PC-9 (cell line): ENCODE measurements at places on chromosomes 12 and 14. TPM values are rescaled to one million over a fixed set of nuclear protein-coding genes. Genes with fewer than 3 reads are reported as not detected.

- H3K27ac ChIP-seq, result no peak overlapping the region
- H3K36me3 ChIP-seq, result no peaks in the 10 kb centered on the region
- DNase-seq, result no peak
- no peak overlapping the region for H3K4me3 ChIP-seq
- no peaks in the 10 kb centered on the region for H3K4me1 ChIP-seq
- no peaks in the 10 kb centered on the region for H3K27me3 ChIP-seq
Observed at GRCh38 chr14:28412077-28412476, 354.5 kb upstream of the FOXG1 start.

DNA sequence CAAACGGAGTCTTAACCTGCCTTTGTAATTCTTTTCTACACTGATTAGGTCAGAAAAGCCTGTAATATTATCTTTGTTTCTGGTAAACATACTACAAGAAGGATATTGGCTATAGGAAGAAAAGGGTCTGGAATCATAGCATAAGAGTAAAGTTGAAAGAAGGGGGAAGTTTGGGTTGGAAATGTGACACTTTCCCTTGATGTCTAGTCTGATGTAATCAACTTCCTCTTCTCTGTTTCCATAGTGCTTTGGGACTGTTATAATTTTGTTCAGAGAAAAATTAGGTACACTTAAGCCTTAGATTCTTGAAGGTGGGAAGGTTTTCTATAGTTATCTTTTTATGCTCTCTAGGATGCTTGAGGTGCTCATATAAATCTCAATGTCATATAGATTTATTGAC is 322.2 kb downstream of the AEBP2 start:
- H3K27ac ChIP-seq, result no peak overlapping the region
- no peaks in the 10 kb centered on the region for H3K36me3 ChIP-seq
- DNase-seq, result no peak
- no peaks in the 10 kb centered on the region for H3K4me1 ChIP-seq

Gene NTS
- total RNA-seq, result not detected in 2 replicates

Gene TRMT61A
- total RNA-seq, result 22.5 and 25.9 TPM in 2 replicates

Gene TPH2
- not detected in 2 replicates for total RNA-seq

Gene CACNB3
- 35.4 TPM in 2 replicates for total RNA-seq

DNA sequence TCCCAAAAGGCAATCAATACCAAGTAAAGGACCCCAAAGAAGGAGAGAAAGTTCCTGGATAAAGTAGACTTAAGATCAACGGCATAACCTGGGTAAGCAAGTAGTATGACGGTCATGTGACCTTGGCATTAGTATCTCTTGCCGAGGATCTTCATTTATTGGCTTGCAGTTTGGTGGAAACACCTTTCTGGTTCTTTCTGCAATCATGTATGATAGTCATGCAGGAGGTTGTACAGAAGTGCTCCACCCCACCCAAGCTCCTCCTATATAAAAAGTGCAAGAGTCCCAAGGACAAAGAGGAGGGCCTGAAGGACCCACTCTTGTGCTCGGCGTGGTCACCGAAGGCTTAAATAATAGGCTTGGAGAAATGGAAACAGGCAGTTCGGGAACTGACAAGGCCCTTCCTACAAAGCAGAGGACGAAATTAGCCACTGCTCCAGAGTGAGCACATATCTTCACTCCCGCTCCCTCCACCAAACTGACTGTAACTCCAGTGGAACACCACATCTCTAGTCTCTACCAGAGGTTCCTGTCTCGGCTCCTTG is 750 bp downstream of the CS start:
- H3K4me3 ChIP-seq, result peak overlapping the region; percentile 88
- H3K27me3 ChIP-seq, result no peaks in the 10 kb centered on the region
- peak overlapping the region; percentile 31; the same call in 1 of the 2 replicates for H3K27ac ChIP-seq
- DNase-seq, result no peak
- H3K36me3 ChIP-seq, result 0 out of 2 replicates have a peak, but pooled peaks cover 11% of the 10 kb centered on the region

Gene GPRC5A
- total RNA-seq, result 468 and 642 TPM in 2 replicates

- 0 out of 2 replicates have a peak, but pooled peaks cover 10% of the 10 kb centered on the region for H3K36me3 ChIP-seq
- no peaks in the 10 kb centered on the region for H3K27me3 ChIP-seq
- no peak for DNase-seq
- no peak overlapping the region for H3K4me3 ChIP-seq
- no peak overlapping the region for H3K27ac ChIP-seq
Observed at GRCh38 chr12:47091009-47091408, 11.2 kb upstream of the AMIGO2 start.

DNA sequence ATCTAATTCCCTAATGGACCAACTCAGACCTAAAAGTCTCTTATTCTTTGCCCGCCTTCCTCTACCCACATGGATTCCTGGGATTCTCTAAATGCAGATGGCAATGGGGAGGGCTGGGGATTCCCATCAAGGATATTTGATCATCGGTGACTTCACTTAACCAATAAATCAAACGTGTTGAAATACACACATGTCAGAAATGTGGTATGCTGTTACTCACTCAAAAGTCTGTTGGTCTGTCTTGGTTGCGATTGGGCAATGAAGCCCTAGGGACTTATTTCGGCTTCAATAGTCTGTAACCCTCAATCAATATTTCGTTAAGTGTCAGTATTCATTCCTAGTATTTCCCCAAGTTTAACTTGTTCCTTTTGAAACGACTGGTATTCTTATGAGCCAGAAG is 117.2 kb upstream of the DIO3 start:
- H3K27me3 ChIP-seq, result no peaks in the 10 kb centered on the region
- peaks cover 16% of the 10 kb centered on the region for H3K4me1 ChIP-seq
- no peaks in the 10 kb centered on the region for H3K36me3 ChIP-seq
- peak; percentile 97 for DNase-seq
- H3K4me3 ChIP-seq, result peak overlapping the region; percentile 1; the same call in 1 of the 2 replicates

Gene KRT83
- total RNA-seq, result 0.43 TPM in 1 of 2 replicates, not detected in the other

GRCh38 chr14:72253503-72253902 is 321.3 kb downstream of the RGS6 start:
- no peaks in the 10 kb centered on the region for H3K27me3 ChIP-seq
- H3K4me3 ChIP-seq, result no peak overlapping the region
- no peaks in the 10 kb centered on the region for H3K4me1 ChIP-seq

DNA sequence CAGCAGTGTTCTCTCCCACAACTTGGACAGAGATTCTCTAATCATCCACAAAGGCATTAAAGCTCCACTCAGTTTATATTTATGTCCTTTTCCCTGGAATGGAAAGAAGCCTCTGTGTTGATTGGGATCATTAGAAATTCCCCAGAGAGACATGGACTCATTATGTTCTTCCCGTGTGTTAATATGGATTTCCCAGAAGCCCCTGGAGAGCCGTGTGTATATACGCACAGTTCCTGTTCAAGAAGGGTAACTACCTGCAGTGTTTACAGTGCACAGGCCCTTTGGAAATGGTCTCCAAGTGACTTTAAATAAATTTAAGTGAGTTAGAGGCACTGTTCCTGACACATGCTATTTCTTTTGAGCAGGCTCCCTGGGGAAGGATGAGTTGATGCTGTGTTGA is 428.0 kb upstream of the TMTC1 start:
- H3K4me1 ChIP-seq, result no peaks in the 10 kb centered on the region
- no peak overlapping the region for H3K4me3 ChIP-seq
- no peaks in the 10 kb centered on the region for H3K36me3 ChIP-seq
- DNase-seq, result no peak
- no peak overlapping the region for H3K27ac ChIP-seq
- H3K27me3 ChIP-seq, result no peaks in the 10 kb centered on the region; the same call in none of the 2 replicates

DNA sequence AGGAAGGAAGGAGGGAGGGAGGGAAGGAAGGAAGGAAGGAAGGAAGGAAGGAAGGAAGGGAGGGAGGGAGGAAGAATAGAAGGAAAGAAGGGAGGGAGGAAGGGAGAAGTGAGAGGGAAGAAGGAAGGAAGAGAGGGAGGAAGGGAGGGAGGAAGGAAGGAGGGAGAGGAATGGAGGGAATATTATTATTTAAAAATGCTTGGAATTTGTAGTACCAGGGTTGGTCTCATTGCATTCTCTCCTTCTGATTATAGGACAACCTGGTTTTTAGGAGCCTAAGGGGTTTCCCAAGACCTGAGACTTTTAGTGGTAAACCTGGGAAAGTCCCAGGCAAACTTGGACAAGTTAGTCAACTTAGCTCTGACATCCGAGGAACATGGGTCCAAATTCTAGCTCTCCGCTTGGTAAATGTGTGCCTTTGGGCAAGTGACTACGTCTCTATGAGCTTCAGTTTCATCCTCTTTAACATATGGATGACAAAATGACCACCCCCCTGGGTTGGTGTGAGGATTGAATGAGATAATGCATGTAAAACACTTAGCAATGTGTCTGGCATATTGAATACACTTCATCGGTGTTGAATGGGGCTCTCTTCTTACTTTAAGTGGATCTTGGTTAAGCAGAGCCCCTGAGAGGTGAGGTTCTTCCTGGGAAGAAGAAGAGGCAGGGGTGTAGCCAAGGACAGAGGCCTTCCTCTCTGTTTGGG is 690.7 kb upstream of the TBX3 start:
- H3K27me3 ChIP-seq, result peaks cover 8% of the 10 kb centered on the region; the same call in 1 of the 2 replicates
- DNase-seq, result no peak
- H3K4me1 ChIP-seq, result no peaks in the 10 kb centered on the region
- no peaks in the 10 kb centered on the region for H3K36me3 ChIP-seq

Gene SCN8A
- 0.17 TPM in 1 of 2 replicates, not detected in the other for total RNA-seq

Gene LRRC43
- 0.39 and 0.83 TPM in 2 replicates for total RNA-seq

Gene CLEC2A
- not detected in 2 replicates for total RNA-seq

Gene CLEC6A
- not detected in 2 replicates for total RNA-seq

DNA sequence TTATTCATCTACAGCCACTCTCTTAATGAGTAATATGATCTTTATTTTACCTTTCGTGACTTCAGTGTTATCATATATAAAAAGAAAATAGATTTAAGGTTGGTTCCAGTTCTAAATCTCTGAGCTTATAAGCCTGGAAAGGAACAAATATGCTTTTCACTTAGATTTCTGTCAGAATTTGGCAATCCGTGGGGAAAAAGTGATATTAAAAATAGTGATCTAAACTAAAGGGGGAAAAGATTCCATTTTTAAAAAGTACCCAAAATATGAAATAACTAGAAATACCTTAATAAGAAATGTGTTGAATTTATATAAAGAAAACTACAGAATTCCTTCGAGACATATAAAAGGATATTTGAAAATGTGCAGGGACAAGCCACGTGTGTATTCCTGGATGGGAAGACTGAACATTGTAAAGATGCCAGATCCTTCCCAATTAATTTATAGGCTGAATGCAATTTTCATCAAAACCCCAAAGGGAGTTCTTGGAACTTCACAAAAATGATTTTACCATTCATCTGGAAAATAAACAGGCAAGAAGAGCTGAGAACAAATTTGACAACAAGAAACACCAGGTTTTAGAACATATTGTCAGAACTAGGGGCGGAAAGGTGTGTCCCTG is 142.5 kb downstream of the EFCAB11 start:
- H3K27me3 ChIP-seq, result no peaks in the 10 kb centered on the region
- no peak overlapping the region for H3K27ac ChIP-seq
- H3K36me3 ChIP-seq, result no peaks in the 10 kb centered on the region
- no peak overlapping the region for H3K4me3 ChIP-seq
- DNase-seq, result no peak

DNA sequence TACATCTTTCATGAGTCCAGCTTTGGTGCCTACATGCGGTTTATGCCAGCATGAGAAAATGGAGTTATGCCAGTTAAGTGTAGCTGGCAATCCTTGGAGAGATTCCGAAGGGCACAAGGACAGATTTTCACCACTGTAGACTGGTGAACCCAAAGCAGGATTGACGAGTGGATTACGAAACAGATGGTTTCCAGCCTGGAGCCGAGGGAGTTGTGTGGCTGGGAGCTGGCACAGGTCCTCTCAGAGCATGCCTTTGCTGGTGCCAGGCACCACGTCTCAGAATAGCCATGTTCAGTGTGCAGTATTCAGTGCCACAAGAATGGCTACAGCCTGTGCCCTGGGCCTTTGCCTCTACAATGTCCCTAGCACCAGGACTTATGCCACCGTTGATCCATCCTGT is 13.2 kb downstream of the KCNH3 start:
- DNase-seq, result no peak
- H3K27me3 ChIP-seq, result peaks cover 4% of the 10 kb centered on the region
- H3K4me3 ChIP-seq, result no peak overlapping the region
- H3K36me3 ChIP-seq, result no peaks in the 10 kb centered on the region
- no peaks in the 10 kb centered on the region for H3K4me1 ChIP-seq

GRCh38 chr12:131003716-131004045 is 50.0 kb downstream of the ADGRD1 start:
- H3K27me3 ChIP-seq, result peaks cover 95% of the 10 kb centered on the region
- no peaks in the 10 kb centered on the region for H3K4me1 ChIP-seq
- no peak overlapping the region for H3K27ac ChIP-seq

Gene NEUROD4
- total RNA-seq, result not detected in 2 replicates

Gene RNU4-1
- total RNA-seq, result 1,857 and 3,341 TPM in 2 replicates

- H3K36me3 ChIP-seq, result no peaks in the 10 kb centered on the region
- no peak overlapping the region for H3K27ac ChIP-seq
- no peak for DNase-seq
- H3K27me3 ChIP-seq, result no peaks in the 10 kb centered on the region
- no peak overlapping the region for H3K4me3 ChIP-seq
Observed at GRCh38 chr12:11164384-11164783, 6.6 kb upstream of the SMIM10L1 start.

GRCh38 chr14:99718031-99718810 is 34.1 kb downstream of the CYP46A1 start:
- H3K27ac ChIP-seq, result no peak overlapping the region
- H3K4me1 ChIP-seq, result no peaks in the 10 kb centered on the region
- H3K36me3 ChIP-seq, result no peaks in the 10 kb centered on the region

DNA sequence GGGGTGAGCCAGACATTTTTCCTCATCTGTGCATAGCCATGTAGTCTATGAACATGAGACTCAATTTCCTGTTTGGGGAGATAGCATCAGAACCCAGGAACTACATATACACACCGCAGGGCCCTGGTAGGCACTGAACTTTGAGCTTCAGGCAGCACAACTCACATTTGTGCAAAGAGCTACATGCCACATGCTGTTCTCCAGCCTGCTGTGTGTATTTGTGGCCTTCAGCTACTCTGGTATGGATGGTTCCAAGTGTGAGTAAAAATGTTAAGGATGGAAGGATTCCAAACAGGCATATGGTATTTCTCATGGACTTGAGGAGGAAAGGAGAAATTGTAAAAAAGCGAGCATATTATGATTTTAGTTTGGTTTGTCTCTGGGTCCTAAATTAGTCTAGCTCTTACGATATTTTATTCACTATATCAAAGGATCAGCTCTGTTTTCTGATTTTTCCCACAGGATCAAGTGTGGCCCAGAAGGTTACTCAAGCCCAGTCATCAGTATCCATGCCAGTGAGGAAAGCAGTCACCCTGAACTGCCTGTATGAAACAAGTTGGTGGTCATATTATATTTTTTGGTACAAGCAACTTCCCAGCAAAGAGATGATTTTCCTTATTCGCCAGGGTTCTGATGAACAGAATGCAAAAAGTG is 422.4 kb upstream of the OR4E1 start:
- no peaks in the 10 kb centered on the region for H3K27me3 ChIP-seq
- no peaks in the 10 kb centered on the region for H3K4me1 ChIP-seq
- H3K27ac ChIP-seq, result no peak overlapping the region
- H3K36me3 ChIP-seq, result no peaks in the 10 kb centered on the region
- no peak for DNase-seq

Gene TBX3
- not detected in 2 replicates for total RNA-seq

Gene IKBIP
- 6.6 and 7.2 TPM in 2 replicates for total RNA-seq

GRCh38 chr14:25628978-25629377 is 579.0 kb upstream of the STXBP6 start:
- DNase-seq, result no peak
- no peak overlapping the region for H3K27ac ChIP-seq
- H3K4me1 ChIP-seq, result no peaks in the 10 kb centered on the region
- no peaks in the 10 kb centered on the region for H3K27me3 ChIP-seq
- no peaks in the 10 kb centered on the region for H3K36me3 ChIP-seq

Gene KRT79
- total RNA-seq, result 0.28 TPM in 1 of 2 replicates, not detected in the other
